Activated CD8-positive, alpha-beta memory T cell treated with anti-CD3 and anti-CD28 coated beads for 4 hours (primary cell): ENCODE measurements at places on chromosomes 5 and 9.

- DNase-seq, result no peak
Observed at GRCh38 chr5:65834306-65834705, 92.1 kb upstream of the ERBIN start.

DNA sequence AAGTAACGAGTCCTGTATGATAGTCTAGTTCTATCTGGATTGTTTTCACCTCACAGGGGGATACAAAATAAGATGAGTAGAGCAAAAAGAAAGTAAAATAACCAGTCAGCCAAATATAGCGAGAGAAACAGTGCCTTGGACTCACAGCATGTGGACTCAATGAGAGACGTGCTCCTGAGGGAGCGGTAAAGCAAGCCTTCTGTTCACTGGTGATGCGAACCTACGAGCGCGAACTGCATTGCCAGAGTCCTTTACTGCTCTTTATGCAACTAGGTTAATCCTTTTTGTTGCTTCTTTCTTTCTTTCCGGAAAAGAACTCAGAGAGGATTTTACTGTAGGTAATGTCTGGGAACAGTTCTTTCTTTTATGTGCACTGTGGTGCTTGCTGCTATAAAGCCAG is 132.7 kb downstream of the ANXA1 start:
- DNase-seq, result no peak

- DNase-seq, result no peak
Observed at GRCh38 chr5:171315386-171315891, 6.4 kb downstream of the TLX3 start.

DNA sequence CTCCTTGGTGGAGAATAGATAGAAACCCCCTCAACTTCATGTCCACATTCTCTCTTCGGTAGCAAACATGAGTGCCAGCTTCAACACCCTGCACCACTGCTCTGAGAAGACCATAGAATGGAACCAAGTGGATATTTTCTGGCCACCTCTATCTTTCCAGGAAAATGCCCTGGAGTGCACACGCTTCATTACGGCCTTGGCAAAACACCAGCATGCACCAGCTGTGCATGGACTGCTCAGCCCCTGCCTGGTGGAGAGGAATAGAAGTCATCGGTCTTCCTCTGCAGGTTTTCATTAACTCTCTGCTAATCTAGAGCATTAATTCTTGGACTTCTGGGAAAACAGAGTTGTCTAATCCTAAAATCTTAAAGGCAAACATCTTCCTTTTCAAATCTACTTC is 211.6 kb upstream of the TMEM161B start:
- DNase-seq, result no peak

GRCh38 chr9:76756268-76756640 is 8.0 kb upstream of the PCA3 start:
- DNase-seq, result no peak

DNA sequence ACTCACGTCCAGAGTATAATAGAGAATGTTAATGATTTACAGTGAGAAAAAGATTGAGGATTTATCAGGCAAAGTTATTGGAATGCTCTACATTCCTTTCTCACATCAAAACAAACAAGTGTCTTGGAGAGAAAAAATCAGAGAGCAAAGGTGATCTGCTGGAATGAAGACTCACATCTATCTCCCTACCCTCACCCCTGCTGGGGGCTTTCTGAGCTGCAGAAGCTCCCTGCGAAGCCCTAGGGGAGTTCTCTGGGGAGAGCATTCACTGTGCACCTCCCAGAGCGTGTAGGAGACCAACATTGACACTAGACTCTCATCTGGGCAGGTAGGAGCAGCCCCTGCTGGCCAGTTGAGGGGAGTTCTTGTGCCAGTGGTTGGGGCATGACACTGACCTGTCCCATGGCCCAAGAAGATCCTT is 76.6 kb upstream of the ADAMTS16 start:
- DNase-seq, result no peak

DNA sequence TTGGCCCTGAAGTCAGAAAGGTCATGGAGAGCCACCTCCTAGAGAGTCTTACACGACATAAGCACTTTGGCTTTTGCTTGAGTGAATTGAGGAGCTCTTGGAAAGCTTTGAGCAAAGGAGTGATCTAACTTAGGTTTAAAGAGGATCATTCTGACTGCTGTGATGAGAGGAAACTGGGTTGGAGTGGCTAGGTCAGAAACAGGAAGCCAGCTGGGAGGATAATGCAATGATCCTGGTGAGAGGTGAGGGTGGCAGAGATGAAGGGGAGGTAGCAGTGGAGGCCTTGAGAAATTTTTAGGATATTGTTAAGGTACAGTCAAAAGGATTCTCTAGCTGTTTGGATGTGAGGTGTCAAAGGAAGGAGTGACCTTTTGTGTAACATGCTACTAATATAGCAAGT is 32.2 kb upstream of the ROPN1L start:
- DNase-seq, result no peak

DNA sequence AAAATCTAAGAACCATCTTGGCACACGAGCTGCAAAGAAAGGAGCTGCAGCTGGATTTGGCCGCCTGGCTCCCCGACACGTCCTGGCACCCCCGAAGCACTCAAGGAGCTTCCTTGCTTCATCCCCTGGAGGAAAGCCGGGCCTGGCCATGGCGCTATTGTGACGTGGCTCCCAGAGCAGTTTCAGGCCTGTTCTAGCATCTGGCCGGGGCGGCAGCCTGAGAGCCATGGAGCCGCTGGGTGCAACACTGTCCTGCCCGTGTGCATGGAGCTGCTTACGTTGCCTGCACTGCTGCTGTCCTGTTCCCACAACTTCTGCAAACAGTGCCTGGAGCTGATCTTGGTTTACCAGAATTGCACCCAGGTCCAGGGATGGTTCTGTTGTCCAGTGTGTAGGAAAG is 63.5 kb downstream of the PTPDC1 start:
- DNase-seq, result no peak

DNA sequence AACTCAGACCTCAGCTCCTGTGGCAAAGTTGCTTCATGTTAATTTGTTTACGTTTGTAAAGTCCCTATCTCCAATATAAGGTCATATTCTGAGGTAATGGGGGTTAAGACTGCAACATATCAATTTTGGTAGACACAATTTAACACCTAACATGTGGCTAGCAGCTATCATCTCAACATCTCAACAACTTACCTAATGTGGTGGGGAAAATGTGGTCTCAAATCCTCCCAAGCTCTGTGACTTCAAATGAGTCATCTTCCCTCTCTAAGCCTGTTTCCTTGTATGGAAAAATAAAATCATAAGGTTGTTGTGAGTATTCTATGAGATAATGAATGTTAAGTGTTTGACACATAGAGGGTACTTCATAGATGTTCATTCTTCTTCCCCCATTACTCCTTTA is 443.3 kb downstream of the CDK5RAP2 start:
- DNase-seq, result no peak

DNA sequence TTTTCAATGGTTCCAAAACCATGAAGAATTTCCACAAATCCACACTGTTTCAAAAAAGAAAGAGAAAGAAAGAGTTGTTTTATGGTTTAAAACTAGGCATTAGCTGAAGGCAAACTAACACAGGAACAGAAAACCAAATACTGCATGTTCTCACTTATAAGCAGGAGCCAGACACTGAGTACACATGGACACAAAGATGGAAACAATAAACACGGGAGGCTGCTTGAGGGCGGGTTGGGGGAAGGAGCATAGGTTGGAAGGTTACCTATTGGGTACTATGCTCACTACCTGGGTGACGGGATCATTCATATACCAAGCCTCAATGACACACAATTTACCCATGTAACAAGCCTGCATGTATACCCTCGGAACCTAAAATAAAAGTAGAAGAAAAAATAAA is 45.0 kb downstream of the SEMA6A start:
- DNase-seq, result no peak

DNA sequence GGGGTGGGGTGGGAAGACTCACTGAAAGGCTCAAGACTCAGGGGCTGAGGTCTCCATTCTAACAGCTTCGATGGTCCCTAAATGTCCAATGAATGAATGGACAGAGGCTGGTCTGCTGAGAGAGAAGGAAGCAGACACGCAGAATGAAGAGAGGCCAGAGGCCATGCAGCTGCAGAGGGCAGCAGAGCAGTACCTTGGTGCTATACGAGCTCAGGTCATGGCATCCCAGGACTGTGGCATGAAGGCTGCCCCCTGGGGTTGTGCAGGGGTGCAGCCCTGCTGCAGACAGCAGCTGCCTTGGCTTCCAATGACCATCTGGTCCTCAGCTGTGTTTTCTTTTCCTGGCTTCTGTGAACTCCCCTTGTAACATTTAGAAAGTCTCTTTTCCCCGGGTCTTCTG is 15.2 kb upstream of the CORO2A start:
- DNase-seq, result no peak

GRCh38 chr5:36300927-36301540 is 668 bp downstream of the RANBP3L start:
- DNase-seq, result no peak

DNA sequence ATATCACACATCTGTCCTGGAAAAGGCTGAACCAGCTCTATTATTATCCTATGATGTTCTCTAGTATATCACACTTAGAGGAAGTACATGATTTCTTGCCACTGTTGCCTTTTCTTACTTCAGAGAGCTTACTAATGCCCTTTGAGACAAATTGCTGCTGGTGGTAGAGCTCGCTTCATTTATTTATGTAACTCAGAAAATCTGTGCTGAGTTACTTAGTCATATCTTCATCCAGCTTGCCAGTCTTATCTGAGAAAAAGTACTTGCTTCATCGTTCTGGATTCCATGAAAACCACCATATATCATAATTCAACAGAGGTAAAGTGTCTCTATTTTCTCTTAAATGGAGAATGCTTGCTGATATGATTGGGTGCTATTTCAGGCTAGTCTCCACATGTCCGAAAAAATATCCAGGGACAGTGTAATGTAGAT is 26.6 kb downstream of the PTPDC1 start:
- no peak for DNase-seq

GRCh38 chr5:140596321-140596741 is 31.7 kb downstream of the SLC35A4 start:
- no peak for DNase-seq

DNA sequence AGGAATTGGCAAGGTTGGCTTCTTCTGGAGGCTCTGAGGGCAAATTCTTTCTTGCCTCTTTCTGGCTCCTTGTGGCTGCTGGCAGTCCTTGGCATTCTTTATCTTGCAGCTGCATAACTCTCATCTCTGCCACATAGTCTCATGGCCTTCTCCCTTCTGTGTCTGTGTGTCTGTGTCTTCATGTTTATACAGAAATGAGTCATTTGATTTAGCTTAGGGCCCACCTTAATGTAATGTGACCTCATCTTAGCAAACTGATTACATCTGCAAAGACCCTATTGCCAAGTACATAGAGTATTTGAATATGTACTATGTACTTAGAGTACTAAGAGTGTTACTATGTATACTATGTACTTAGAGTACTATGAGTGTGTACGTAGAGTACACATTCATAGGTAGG is 122.5 kb downstream of the RFK start:
- no peak for DNase-seq

DNA sequence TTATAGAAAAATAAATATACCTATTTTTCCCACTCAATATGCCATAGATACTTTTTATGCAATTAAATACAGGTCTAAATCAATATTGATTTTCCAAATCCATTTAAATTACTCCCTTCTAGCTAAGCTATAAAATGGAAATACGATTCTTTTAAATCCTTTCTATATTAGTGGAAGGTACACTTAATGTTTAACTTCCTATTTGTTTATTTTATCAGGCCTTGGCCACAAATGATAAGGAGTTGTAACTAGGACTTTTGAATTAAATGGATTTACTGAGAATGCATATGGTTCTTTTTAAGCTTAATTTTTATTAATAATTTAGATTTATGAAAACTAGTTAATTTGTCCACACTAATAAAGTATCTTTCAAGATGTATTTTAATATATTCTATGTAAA is 517.0 kb upstream of the CHD1 start:
- no peak for DNase-seq

DNA sequence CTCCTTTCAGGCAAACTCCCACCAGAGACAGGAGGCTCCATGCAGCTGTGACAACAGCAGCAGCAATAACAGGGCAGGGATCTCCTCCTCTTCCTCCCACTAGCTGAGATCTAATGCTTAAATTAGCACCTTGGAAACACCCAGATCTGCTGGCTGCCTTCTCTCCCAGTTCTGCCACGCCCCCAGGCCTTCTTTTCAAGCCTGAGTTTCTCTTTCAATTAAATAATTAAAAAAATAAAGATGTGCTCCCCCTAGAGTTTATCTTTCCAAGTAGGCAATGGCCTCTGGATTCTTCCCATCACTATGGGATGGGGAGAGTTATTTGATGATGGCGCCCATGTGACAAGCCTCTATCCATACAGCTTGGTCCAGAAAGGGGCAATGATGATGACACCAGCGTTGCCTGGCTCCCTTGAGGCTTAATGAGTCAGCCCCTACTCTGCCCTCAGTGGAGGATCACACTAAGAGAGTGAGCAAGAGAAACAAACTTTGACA is 3.8 kb downstream of the FAM219A start:
- DNase-seq, result no peak

- no peak for DNase-seq
Observed at GRCh38 chr5:69048230-69048629, 45.6 kb upstream of the SLC30A5 start.

- no peak for DNase-seq
Observed at GRCh38 chr5:145237843-145238242, 597.3 kb downstream of the PRELID2 start.

- DNase-seq, result no peak
Observed at GRCh38 chr5:139761057-139761450, 34.6 kb upstream of the PSD2 start.

- no peak for DNase-seq
Observed at GRCh38 chr5:128815201-128815600, 150.1 kb upstream of the SLC27A6 start.

DNA sequence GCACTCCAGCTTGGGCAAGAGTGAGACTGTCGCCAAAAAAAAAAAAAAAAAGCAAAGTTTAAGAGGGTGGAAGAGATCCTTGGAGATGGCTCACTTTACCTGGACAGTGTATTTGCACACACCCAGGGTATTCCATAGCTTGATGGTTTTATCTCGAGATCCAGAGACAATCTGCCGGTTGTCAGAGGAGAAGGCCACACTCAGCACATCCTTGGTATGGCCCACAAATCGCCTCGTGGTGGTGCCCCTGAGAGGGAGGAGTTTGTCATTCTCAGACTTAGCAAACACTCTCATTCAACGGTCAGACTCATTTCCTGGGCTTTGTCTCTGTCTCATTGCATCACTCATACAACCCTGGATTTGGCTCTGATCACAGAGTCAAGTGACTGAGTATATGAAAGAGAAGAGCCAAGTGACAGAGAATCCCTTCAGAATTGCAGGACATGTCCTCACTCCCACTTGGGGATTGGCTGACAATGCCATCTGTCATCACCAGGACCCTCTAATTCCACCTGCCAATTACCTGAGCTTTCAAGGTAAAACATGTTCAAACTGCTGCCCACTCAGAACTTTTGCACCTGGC is 2.2 kb downstream of the RACK1 start:
- no peak for DNase-seq
